ENCODE measurements at places on chromosomes 12 and 14. TPM values are rescaled to one million over a fixed set of nuclear protein-coding genes. Genes with fewer than 3 reads are reported as not detected.

The ADAM21 gene
- total RNA-seq: not detected

The DEPDC4 gene
- not detected for total RNA-seq

The KCNK13 gene
- total RNA-seq: not detected

The NGB gene
- not detected for total RNA-seq

The ARF3 gene
- 58.4 TPM for total RNA-seq

The TAS2R10 gene
- not detected for total RNA-seq

The RFC5 gene
- total RNA-seq: 20.7 TPM

The CD163 gene
- 817 TPM for total RNA-seq

The TUBA1C gene
- 139 TPM for total RNA-seq

The COX8C gene
- not detected for total RNA-seq

The JAG2 gene
- total RNA-seq: 4.7 TPM

The IAPP gene
- not detected for total RNA-seq

The MAP1LC3B2 gene
- not detected for total RNA-seq

The C3AR1 gene
- total RNA-seq: 108 TPM

The CD69 gene
- total RNA-seq: not detected

The CPM gene
- 1,228 TPM for total RNA-seq

The VWF gene
- 853 TPM for total RNA-seq

The P2RX2 gene
- not detected for total RNA-seq

The GNB3 gene
- total RNA-seq: not detected

The MGAT4C gene
- total RNA-seq: not detected

The CLSTN3 gene
- 45.6 TPM for total RNA-seq

The MYF5 gene
- total RNA-seq: not detected

The PPHLN1 gene
- total RNA-seq: 48.0 TPM

The EML1 gene
- 57.5 TPM for total RNA-seq

The CYP46A1 gene
- 2.1 TPM for total RNA-seq

The PTPRO gene
- 1.1 TPM for total RNA-seq

The SERPINA12 gene
- not detected for total RNA-seq

The POTEM gene
- total RNA-seq: not detected

The MOAP1 gene
- total RNA-seq: 31.6 TPM

The MRPL52 gene
- 37.7 TPM for total RNA-seq

The LPCAT3 gene
- total RNA-seq: 55.9 TPM

The CMA1 gene
- 0.98 TPM for total RNA-seq

The TOMM20L gene
- total RNA-seq: 2.6 TPM

The FGD6 gene
- 13.8 TPM for total RNA-seq

The RPL10L gene
- not detected for total RNA-seq

The CCDC198 gene
- total RNA-seq: not detected

The WDHD1 gene
- 1.3 TPM for total RNA-seq

The ARL1 gene
- 42.2 TPM for total RNA-seq

The RTN1 gene
- total RNA-seq: 92.9 TPM

The TPPP2 gene
- not detected for total RNA-seq

The RAB15 gene
- total RNA-seq: 0.75 TPM

The PSMB11 gene
- total RNA-seq: not detected

The RNASE7 gene
- total RNA-seq: not detected

The TMEM132D gene
- not detected for total RNA-seq

The FOXA1 gene
- total RNA-seq: not detected

The ANKRD33 gene
- total RNA-seq: not detected

The OR4E2 gene
- not detected for total RNA-seq

The RNASE2 gene
- total RNA-seq: 7.2 TPM

The KRT75 gene
- not detected for total RNA-seq

The MYRFL gene
- total RNA-seq: 0.44 TPM

The IFNG-AS1 gene
- total RNA-seq: not detected

The DIO3 gene
- total RNA-seq: 4.9 TPM
